ENCODE measurements at places on chromosomes 16 and 17.

GRCh38 chr17:9414471-9414870 lies 161.1 kb downstream of the STX8 start:
- no peak for DNase-seq

GRCh38 chr17:34319039-34319483 lies at the start of gene CCL8:
Gene CCL8, plus strand, starts transcription at chr17:34319435. Its CDS starts 67 bp downstream, at chr17:34319502.
- no peak for DNase-seq

- DNase-seq: no peak
Observed at GRCh38 chr17:80692931-80693467, 148.4 kb downstream of the RPTOR start.

GRCh38 chr17:64630309-64631223 lies 31.5 kb downstream of the SMURF2 start:
- no peak for DNase-seq

- no peak for DNase-seq
Observed at GRCh38 chr16:15539197-15539596, 103.8 kb downstream of the MARF1 start.

DNA sequence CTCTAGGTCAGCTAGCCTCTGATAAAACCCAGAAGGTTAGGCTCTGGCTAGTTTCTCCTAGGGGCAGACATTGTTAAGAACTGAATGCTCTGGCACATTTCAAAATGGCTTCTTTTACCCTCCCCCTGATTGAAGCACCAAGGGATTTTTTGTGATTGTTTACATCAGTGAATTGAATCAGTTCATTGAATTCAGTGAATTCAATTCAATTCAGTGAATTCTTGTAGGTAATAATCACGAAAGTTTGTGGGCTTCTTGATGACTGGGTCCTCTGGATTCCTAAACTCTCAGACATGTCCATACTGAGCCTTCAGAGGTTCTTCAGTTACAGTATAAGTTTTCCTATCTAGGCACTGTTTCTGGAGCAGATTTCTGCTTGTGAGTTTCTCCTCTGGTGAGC lies 135.2 kb upstream of the ELAC2 start:
- DNase-seq: no peak

DNA sequence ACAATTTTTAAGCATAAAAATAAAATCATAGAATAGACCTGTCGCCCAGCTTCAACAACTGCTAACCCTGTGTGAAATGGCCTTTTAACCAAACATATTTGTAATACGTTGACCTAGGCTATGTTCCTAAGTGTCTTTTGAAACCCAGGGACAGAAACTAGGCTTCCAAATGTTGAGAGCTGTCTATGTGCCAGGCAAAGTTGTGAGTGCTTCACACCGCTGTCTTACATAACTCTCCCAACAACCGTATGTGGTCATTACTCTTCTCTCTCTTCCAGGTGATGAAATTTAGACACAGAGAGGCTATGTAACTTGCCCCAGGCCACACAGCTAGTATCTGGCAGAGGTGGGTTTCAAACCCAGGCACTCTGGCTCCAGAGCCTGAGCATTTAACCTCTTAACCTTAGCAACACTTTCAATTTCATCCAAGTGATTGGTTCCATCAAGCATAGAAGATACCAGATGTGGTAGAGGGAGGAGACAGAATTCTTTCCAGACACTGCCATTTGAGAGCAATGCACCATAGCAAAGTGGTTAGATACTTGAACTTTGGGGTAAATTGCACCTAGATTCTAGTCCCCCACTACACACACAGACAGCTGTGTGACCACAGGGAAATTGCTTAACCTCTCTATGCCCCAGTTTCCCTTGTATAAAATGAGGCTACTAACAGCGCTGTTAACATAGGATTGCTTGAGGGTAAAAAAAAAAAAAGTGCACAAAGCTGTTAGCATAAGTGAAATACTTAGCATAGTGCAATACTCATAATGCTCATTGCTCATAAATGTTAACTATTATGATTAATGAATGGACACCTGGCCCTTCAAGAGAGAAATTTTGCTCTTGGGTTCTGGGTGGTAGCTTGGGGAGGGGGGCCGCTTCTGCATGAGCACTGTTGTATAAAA lies 160.6 kb downstream of the IRX3 start:
- no peak for DNase-seq

- no peak for DNase-seq
Observed at GRCh38 chr17:1362964-1363363, 37.1 kb downstream of the YWHAE start.

DNA sequence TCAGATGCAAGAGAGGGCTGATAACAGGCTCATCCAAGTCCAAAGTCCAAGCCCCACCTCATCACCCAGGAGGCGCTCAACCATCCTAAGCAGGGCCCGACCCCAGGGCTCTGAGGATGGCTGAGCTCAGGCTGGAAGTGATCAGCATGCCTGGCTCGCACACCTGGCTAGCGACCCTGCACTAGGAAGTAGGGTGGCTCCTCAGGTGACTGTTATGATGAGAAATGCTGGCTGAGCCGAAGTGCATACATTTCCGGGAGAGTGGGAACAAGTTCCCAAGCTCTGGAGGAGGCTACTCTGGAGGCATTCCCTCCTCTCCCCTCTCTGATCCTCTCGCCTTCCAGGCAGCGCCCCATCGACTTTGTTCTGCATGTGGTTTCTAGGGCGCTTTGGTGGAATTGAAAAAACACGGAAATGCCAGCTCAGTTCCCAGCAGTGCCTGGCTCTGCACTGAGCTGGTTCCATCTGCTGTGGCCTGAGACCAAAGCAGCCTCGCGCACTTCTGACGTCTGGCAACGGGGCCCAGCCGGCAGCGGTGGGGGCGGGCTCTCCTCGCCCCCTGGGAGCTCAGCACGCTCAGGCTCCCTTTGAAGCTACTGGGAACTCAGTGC lies 130.3 kb downstream of the IRF8 start:
- DNase-seq: no peak

DNA sequence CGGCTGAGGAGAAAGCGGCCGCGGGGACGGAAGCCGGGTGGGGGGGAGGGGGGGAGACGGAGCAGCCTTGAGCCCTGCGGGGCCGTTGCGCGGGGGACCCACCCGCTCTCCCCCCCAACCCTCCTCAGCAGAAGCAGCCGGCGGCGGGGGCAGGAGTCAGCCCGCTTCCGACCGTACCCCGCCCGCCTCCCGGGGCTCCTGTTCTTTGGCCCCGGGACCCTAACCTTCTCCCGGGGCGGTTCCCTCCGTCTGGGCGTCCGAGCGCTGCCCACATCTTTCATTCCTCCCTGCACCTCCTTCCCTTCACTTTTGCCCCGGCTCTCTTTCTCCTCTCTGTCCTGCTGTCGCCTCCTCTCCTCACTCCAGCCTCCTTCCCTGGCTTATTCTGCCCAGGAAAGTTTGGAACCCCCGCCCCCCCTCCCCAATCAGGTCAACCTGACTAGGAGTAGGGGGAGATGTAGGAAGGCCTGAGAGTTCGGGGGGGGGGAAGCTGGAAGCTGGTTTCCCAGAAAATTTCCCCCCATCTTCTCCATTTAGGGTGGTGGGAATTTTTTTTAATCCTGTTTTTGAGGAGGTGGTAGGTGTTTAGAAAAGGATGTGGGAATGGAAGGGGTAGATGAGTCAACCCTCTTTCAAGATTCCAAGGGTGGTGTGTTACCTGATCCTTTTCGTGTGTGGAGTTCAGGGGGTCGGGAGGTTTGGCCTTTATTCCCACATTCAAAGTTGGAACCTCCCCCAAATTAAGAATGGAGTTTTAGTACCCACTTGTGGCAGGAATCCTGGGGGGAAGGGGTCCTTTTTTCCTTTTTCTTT lies 427 bp upstream of the NLK start:
- DNase-seq: no peak

- DNase-seq: no peak
Observed at GRCh38 chr17:56665864-56666263, 72.4 kb downstream of the NOG start.

- no peak for DNase-seq
Observed at GRCh38 chr16:86740906-86741799, 162.8 kb downstream of the FOXL1 start.

DNA sequence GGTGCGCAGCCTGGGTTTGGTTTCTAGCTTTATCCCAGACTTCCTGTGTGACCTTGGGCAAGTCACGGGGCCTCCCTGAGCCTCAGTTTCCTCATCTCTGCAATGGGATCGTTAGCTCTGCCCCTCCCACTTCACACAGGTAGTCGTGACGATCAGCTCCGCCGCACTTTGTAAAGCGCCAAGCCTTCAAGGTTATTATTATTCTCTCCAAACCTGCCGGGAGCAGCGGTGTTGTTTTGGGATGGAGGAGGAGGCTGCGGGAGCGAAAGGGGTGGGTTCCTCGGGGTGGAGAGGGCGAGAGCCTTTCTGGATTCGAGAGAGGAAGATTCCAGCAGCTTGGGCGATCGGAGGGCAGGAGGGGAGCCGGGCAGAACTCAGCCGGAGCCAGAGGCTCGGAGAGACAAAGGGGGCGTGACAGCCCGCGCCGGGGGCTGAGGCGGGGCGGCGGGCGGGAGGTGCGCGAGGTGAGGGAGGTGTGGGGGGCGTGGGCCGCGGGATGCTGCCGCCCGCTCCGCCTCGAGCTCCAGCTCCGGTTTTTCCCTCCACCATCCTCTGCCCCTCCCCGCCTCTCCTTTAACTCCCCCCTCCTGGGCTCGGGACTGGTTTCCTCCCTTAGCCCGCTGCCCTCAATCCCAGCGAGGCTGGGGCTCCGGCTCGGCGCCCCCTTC lies at the start of gene EFNB3:
TSS of gene EFNB3 (plus strand) at position 602 of the 668 bp plus-strand sequence. CDS start 397 bp downstream, outside the sequence.
- DNase-seq: no peak

- no peak for DNase-seq
Observed at GRCh38 chr16:49078104-49078503, 203.5 kb downstream of the CBLN1 start.

DNA sequence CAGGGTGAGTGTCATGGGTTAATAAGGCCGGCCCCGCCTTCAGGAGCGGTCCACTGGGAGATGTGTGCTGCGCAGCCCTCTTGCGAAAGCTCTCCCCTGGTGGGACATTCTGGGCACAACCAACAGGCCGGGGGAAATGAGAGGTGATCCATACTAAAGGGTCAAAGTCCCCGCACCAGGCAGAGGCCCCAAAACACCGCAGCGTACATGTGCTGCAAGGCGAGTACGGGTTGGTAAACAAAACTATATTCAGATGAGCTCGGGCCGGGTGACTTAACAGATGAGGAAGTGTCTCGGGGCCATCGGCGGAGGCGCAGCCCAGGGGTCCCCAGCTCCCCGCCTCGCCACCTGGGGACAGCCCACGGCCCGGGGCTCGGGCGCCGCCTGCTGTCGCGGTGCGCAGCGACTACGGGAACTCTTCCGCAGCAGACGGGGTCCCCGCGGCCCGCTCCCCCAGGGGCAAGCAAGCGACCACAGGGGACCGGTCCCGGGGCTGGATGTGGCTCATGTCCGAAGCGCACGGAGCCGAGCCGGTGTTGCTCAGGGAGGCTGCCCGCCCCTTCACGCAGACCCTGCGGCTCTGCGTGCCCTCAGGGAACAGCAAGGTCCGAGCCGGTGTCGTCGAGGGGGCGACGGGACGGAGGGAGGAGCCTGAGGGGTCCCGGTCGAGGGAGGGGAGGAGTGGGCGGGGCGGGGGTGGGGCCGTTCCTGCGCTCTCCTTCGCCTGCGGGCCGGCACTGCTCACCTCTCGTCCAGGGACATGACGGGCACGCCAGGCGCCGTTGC lies at the start of gene RAB37:
TSS of gene RAB37 (plus strand) at position 744 of the 786 bp plus-strand sequence. CDS start at position 761, 17 bp downstream.
- DNase-seq: no peak

DNA sequence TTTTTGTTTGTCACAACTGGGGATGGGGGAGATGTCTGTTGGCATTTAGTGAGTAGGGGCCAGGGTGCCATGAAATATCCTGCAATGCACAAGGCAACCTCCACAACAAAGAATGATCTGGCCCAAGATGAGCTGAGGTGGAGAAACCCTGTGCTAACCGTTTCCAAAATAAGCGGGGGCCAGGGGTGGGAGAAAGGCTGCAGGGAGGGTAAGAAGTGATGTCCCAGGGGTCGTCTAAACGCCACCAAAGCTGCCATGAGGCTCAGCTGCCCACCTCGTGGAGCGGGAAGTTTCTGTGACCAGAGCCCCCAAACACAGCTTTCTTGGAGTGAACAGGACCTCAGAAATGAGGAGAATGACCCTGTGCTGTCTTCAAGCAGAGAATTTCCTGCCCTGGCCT lies 76.5 kb upstream of the CDH5 start:
- DNase-seq: no peak

- DNase-seq: peak; percentile 39
Observed at GRCh38 chr17:63476854-63477479, at the start of gene ACE. Gene ACE, plus strand, starts transcription at chr17:63477061. Its CDS starts 34 bp downstream, at chr17:63477095.

GRCh38 chr17:48663134-48663924 lies 37.2 kb upstream of the HOXB9 start:
- no peak for DNase-seq

- DNase-seq: no peak
Observed at GRCh38 chr17:66755101-66755943, 79.6 kb upstream of the CACNG5 start.

GRCh38 chr16:51419768-51420167 lies 268.7 kb upstream of the SALL1 start:
- DNase-seq: no peak

GRCh38 chr17:50424996-50425681 lies 879 bp upstream of the ACSF2 start:
- no peak for DNase-seq

DNA sequence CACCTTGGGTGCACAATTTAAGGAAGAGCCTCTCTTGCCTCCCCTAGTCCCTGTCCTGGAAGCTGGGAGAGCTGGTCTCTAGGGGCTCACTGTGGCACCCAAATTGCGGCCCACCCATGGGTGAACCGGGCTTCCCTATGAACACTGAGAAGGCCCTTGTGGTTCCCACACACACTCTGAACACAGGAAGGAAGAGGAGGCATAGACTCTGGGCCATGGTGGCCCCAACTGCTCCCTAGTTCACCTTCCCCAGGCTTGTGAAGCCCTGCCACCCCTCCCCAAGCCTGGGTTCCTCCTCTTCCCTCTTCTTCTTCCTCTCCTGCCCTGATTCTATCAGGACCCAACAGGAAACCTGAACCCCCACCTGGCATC lies 10.5 kb downstream of the SREBF1 start:
- no peak for DNase-seq

GRCh38 chr16:85573696-85574641 lies 39.2 kb upstream of the GSE1 start:
- DNase-seq: no peak

DNA sequence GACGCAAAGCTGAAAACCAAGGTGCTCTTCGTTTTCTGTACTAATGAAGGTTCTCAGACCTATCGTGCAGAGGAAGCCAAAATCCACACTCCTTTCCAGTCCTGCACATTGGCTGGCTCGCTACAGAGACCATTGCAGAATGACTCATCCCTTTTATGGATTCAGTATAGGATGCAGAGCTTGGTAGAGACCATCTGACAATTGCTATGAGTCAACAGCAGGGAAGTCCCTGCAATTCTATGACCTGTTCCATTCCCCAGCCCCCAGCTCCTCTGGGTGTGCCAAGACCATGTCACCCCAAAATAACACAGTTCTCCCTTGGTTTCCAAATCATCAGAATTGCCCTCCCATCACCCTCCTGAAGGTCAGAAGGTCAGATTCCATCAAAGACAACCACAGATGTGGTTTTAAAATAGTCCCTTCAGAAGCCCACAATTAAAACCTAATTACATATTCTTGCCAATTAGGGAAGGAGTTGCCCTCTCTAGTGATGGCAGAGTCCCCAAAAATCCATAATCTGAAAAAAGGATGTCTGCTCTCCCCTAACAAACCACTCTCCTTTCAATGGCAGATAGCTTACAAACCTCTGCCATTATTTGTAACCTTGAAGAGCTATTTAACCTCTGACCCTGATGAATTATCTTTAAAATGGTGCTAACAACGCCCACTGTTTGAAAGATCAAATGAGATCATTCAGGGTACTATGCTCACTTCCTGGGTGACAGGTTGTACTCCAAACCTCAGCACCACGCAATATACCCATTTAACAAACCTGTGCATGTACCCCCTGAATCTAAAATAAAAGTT lies 108.2 kb upstream of the RBBP6 start:
- DNase-seq: no peak

GRCh38 chr16:12458591-12459358 lies 344.9 kb downstream of the CPPED1 start:
- no peak for DNase-seq

Measured in activated gamma-delta T cell (primary cell).